Left renal cortex interstitium (tissue), 4 donors: ENCODE measurements at places on chromosomes 4 and X. TPM values are rescaled to one million over a fixed set of nuclear protein-coding genes. Genes with fewer than 3 reads are reported as not detected.

GRCh38 chr4:74969507-74970474 is 36.9 kb downstream of the PARM1 start:
- no peak for DNase-seq

IL21 gene
- polyA plus RNA-seq: not detected

DNA sequence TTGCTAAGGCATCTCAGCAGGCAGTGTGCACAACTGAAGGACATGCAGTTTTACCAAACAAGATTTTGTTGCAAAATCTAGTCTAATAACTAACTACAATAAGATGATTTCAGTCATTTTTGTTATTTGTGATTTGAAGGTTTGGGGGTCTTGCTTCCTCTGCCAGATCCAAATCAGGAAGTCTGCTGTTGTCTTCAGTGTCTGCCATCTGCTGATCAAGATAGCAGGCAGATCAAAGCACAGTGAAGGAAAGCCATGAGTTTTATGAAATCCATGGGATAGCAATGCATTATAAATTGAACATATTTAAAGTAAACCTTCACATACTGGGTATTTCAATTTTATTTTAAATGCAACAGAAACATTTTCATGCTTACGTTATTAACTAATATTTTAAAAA is 169.1 kb upstream of the ETNPPL start:
- no peak for DNase-seq

DNA sequence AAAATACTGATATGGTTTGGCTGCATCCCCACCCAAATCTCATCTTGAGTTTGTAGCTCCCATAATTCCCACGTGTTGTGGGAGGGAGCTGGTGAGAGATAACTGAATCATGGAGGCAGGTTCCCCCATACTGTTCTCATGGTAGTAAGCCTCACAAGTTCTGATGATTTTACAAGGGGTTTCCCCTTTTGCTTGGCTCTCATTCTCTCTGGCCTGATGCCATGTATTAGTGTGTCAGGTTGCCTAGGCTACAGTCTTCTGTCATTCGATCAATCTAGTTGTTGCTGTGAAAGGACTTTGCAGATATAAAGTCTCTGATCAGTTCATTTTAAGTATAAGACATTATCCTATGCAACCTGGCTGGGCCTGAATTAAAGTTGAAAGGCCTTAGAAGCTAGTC is 209.3 kb upstream of the MAOA start:
- no peak for DNase-seq

GRCh38 chrX:9980927-9981326 is 13.8 kb downstream of the CLDN34 start:
- no peak for DNase-seq

GNRHR gene
- polyA plus RNA-seq: 0.33 TPM

DNA sequence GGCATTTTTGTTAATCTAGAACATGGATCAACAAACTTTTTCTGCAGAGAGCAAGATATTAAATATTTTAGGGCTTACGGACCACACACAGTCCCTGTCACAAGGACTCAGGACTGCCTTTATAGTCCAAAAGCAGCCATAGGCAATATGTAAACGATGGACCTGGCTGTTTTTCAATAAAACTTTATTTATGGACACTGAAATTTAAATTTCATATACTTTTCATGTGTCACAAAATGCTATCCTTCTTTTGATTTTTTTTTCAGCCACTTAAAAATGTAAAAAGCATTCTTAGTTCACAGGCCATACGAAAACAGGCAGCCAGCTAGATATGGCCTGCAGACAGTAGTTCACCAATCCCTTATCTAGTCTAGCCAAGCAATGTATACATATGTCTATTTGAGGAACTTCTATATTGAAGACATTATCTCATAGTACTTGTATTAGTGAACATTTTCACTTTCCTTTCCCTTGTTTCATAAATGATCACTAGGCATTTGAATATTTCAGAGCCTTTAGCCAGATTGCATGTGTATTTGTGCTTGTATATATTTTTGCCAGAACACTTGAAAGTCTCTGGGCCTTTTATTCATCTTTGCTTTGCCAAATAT is 350.9 kb downstream of the RPA4 start:
- no peak for DNase-seq

TMEM31 gene
- 1.3 TPM for polyA plus RNA-seq

VCX3A gene
- polyA plus RNA-seq: 0.13 TPM

GRCh38 chr4:152684007-152684406 is 4.2 kb upstream of the TMEM154 start:
- DNase-seq: no peak

DTHD1 gene
- polyA plus RNA-seq: not detected

SPANXB1 gene
- not detected for polyA plus RNA-seq

- DNase-seq: no peak
Observed at GRCh38 chr4:165541851-165542459, 163.1 kb downstream of the CPE start.

DNA sequence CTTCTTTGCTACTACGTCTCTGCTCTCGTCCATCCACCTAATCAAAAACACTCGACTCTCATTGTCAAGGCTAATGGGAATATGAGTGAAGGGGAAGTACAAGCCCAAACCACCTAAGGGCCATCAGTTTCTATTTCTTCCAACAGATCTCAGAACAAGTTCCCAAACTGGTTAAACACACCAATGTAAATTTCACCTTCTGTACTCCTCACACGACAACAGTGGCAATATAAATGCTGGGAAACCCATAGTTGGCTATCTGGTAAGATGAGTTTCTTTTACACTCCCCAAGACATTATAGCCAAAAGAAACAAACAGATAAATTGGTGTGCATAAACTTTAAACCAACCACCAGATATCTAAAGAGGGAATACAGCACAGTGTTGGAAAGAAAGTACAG is 21.9 kb downstream of the ACSL1 start:
- DNase-seq: no peak

CPXCR1 gene
- not detected for polyA plus RNA-seq

DNA sequence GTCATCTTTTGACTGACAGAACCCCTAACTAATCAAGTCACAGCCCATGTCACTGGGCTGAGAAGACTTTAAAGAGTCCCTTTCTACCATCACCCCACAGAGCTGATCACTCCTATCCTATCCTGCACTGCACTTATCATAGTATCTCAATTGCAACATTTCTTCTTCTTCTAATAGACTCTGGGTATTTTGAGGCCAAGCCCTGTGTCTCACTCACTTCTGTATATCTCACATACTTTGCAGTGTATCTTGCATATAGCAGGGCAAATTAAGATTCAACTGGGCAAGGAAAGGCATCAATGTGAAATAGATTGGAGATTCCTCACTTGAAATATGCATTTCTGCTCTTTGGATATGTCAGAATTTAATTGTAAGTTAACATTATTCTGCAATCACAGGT is 531.5 kb upstream of the SLIT2 start:
- DNase-seq: no peak

DNA sequence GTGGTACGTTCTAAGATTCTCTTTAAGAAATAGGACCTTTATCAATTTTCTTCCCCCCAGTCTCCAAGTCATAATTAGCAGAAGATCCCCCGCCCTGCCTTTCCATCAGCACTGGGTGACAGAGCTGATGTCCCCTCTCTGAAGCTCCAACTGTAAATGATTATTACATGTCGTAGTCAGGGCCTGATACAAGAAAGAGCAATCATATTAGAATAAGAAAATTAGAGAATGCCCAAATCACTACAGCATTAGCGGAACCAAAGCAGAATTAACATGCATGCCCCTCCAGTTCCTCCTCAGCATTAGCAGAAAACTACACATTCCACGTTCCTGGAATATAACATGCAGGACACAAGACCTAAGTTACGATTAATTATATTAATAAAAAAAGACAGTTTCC is 717 bp downstream of the GPM6B start:
- no peak for DNase-seq

TBX22 gene
- polyA plus RNA-seq: 4.1 TPM

DNA sequence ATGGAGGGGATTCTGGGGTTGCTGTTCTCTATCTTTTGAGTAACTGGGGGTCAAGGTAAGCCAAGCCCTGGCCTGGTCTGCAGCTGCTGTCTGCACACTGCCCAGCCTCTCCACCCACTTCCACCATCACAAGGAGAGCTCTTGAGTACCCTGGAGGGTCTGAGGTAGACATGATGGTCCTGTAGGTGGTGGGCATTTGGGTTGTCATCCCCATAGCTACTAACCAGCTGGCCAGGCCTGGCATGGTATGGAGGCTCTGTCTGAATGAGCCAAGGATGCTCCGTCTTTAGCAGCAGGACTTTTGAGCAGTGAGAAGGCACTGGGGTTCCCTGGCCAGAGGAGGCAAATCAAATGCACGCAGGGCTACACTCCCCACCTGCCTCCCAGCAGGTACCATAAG is 82.7 kb downstream of the NHSL2 start:
- no peak for DNase-seq

DNA sequence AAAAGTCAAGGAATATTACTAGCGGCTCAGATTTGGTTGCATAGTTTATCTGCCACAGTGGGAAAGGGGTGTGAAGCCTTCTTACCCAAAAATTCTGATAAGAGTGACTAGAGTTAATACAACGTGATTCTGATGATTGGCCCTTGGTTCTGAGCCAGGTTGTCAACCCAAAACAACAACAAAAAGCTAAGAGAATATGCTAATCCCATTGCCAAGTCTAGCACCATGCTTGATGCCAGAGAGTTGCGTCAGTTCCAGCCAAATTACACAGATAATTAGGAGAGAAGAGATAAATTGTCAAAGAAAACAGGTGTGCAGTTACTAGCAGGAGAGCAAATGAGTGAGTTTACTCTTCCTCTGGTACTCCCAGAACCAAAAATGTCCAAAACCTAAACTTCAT is 287.4 kb upstream of the AGA start:
- no peak for DNase-seq
